ENCODE measurements at places on chromosomes 1 and 21. TPM values are rescaled to one million over a fixed set of nuclear protein-coding genes. Genes with fewer than 3 reads are reported as not detected.

GRCh38 chr1:20632386-20632785 is 872 bp upstream of the PINK1 start:
- no peak for DNase-seq

DNA sequence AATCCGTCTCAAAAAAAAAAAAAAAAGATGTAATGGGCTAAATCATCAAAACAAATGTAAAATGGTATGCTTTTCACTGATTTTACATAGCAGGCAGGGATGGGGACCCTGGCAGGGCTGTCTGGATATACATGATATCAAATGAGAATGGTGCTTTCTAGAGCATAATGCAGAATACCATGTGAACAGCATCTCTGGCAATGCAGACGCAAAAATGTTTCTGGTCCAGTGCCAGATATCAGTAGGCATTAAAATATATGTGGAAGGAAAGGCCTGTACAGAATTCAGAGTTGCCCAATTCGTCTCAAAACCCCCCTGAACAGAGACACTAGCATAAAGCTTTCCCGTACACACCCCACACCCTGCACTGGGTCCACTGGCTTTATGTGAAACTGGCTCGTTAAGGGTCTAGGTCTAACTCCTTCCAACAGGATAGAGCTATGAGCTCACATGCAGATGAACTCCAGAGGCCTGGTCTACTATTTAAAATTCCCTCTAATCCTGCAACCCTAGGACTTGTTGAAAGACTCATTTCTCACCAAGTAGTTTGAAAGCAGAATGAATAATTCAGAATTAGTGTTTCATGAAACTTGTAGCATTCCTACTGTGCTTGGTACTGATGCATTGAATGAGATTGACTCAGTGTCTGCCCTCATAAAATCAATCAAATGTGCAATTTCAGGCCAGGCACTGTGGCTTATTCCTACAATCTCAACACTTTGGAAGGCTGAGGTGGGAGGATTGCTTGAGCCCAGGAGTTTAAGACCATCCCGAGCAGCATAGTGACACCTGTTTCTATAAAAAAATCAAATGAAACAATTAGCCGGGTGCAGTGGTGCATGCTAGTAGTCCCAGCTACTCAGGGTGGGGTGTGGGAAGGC is 2.6 kb upstream of the MYSM1 start:
- no peak for DNase-seq

DNA sequence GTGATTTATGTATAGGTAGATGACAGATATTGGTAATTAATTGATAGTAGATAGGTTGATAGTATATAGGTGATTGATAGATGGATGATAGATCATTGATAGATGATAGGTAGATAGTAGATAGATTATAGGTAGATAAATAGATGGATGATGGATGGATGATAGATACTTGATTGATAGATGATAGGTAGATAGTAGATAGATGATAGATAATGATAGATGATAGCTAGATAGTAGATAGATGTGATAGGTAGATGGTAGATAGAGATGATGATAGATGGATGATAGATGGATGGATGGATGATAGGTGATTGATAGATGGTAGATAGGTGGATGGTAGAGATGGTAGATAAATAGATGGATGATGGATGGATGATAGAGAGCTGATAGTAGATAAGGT is 62.0 kb upstream of the SAMD11 start:
- no peak for DNase-seq

DNA sequence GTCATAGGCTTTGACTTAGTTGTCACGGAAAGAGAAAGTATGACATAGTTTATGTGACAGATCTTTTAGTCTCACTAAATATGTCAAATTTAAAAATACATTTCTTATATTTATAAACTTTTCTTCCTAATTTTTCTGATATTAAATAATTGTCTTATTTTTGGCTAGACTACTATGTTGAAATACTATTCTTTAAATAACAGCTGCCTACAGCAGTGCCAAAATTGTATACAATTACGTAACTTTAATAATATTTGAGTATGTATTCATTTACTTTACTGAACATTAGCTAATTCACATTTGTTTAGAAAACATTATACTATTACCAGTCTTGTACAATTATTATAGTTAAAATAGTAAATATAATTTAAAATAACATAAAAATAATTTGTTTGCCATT is 137.4 kb downstream of the ADGRL4 start:
- DNase-seq, result no peak

DNA sequence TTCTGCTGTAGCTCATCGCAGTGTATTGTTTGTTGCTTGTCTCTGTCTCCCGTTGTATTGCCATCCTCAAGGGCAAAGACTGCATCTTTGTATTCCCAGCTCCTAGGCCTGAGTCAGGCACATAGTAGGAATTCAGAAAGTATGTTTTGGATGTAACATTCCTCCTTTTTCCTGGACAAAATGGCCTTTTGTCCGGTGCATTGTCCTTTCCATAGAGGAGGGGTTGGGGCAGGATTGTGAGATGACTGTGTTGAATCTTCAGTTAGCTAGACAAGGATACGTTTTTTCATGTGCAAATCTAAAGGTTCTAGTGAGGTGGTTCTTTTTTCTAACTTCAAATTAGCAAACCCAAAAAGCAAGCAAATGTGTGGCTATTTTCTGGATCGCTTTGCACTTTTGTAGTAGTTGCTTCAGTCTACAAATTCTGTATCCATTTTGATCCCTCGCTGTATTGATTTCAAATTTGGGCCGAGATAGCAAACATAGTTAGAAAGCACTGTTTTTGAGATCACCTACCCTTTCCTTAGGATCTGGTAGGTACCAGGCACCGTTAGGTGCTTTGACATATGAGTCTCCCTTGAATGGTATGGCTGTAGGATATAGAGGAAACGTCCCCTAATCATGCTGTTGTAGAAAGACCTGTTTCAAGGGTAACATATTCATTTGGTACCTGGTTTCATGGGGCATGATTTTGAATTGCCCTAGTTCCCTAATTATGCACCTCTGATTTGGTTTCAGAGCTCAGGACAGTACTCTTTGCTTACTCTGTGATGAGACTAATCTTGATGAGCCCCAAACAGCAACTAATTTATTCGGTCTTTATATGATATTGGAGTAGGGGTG is 1.2 kb downstream of the PPP1R8 start:
- no peak for DNase-seq

GRCh38 chr21:44869781-44870747 is 3.4 kb downstream of the PTTG1IP start:
- DNase-seq, result peak; percentile 88

DNA sequence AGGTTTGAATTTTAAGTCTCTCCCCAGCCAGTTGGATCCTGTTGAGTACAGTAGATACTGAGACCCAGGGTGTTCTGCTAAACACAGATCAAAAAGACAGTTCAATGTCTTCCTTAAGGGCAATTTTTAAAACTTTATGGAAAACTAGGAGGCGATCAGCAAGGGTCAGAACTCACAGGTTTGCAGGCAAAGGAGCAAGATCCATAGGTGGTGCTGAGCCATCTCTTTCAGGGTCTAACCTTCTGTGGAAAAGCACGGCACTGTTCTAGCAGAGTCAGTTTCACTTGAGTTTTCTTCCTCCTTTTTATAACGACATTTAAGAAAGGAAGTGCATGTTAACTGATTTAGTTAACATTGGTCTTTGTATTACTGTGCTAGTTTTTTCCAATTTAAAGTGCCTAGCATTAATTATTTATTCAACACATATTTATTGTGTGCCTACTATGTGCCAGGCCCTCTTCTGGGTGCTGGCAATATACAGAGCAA is at the start of gene CD84:
CD84 (minus strand) TSS at position 281 of the 486 bp plus-strand sequence; CDS start at position 222, 59 bp downstream.
- DNase-seq, result no peak

DNA sequence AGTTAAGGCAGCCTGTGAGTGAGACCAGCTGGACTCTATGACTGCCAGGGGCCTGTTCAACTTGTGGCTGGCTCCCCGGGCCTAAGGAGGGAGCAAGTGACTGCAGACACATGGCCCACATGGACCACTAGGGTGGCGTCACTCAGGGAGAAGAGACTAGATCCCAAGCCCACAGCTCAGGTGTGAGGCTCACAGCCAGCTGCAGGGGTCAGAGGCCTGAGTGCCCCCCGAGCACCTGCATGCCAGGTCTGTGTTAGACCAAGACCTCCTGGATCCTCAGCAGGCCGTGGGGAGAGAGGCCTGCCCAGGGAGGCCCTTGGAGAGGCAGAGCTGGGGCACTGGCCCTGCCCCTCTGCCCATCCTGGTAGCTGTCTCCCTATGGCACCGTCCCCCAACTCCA is 142.4 kb upstream of the RUNX3 start:
- DNase-seq, result peak; percentile 44

DNA sequence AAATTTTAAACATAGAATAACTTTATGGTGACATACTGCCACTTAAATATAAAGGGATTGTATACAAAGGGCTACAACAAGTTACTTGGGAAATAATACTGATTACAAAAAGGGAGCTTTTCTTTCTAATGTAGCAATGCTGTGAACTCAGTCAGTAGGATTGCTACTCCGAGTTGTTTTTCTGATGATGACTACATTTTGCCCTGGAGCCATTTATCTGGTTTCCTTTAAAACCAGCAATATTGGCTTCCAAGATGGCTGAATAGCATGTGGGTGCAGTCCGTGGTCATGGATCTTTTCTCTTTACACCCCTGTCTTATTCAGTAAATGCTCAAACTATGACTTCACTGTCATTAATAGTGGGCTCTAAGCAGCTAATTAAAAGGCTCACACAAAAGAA is 92.6 kb upstream of the NEK7 start:
- no peak for DNase-seq

GRCh38 chr1:37317870-37318467 is 156.4 kb upstream of the ZC3H12A start:
- no peak for DNase-seq

F13B gene
- not detected for total RNA-seq

IRF2BP2 gene
- total RNA-seq, result 59.6 TPM

HSD3B2 gene
- not detected for total RNA-seq

FCMR gene
- 1.5 TPM for total RNA-seq

CLK2 gene
- 23.2 TPM for total RNA-seq

PCP4 gene
- 188 TPM for total RNA-seq

PTGFR gene
- 2.2 TPM for total RNA-seq
